Fibroblast of lung (primary cell): ENCODE measurements at places on chromosomes 4 and X. TPM values are rescaled to one million over a fixed set of nuclear protein-coding genes. Genes with fewer than 3 reads are reported as not detected.

The NHS gene
- 1.4 TPM in 2 replicates for polyA plus RNA-seq

The P2RY8 gene
- polyA plus RNA-seq, result not detected in 2 replicates

The PCDH7 gene
- polyA plus RNA-seq, result 20.3 and 21.4 TPM in 2 replicates

The FSTL5 gene
- polyA plus RNA-seq, result 0.02 and 0.11 TPM in 2 replicates

The PALLD gene
- polyA plus RNA-seq, result 200 and 250 TPM in 2 replicates

The UPF3B gene
- polyA plus RNA-seq, result 8.1 and 8.8 TPM in 2 replicates

The CYTL1 gene
- polyA plus RNA-seq, result 6.9 TPM in 1 of 2 replicates, not detected in the other

The DMP1 gene
- polyA plus RNA-seq, result not detected in 2 replicates

The GLUD2 gene
- 0.67 and 0.80 TPM in 2 replicates for polyA plus RNA-seq

The MAGEB10 gene
- not detected in 2 replicates for polyA plus RNA-seq

The BEX2 gene
- 0.32 TPM in 2 replicates for polyA plus RNA-seq

The GYPE gene
- 1.3 and 2.0 TPM in 2 replicates for polyA plus RNA-seq

The SPACA5 gene
- not detected in 2 replicates for polyA plus RNA-seq

The CFAP47 gene
- not detected in 2 replicates for polyA plus RNA-seq

The GUCY1B1 gene
- 11.2 and 38.1 TPM in 2 replicates for polyA plus RNA-seq

The GPR143 gene
- 0.07 TPM in 1 of 2 replicates, not detected in the other for polyA plus RNA-seq
